Activated T-cell treated with anti-CD3 and anti-CD28 coated beads, Interleukin-2, amount 50 U/mL, for 24 hours (primary cell): ENCODE measurements at places on chromosomes 7 and 10.

DNA sequence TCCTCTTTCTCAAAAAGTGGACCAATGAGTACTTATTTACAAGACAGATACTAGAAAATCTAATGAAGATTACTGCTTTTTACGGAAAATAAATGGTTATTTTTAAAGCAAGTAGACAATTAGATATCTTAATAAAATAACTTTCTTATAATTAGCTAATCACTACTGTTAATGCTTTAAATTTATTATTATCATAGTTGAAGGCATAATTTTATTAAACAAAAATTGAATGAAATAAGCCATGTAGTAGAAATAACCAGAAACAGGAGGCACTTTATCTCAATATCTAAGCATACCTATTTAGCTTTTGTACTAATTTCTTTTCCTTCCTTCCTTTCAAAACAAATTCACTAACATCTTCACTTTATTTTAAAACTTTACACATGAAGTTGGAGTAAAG lies 134.9 kb downstream of the CHCHD3 start:
- no peak for DNase-seq
- no peak overlapping the region for H3K4me3 ChIP-seq
- H3K27me3 ChIP-seq, result no peaks in the 10 kb centered on the region
- H3K27ac ChIP-seq, result no peak overlapping the region
- H3K36me3 ChIP-seq, result peaks cover 31% of the 10 kb centered on the region

- H3K4me1 ChIP-seq, result peaks cover 47% of the 10 kb centered on the region
- peaks cover 6% of the 10 kb centered on the region for H3K36me3 ChIP-seq
- H3K27me3 ChIP-seq, result peaks cover 7% of the 10 kb centered on the region
- H3K4me3 ChIP-seq, result peak overlapping the region; percentile 92
Observed at GRCh38 chr10:12350167-12350872, 973 bp downstream of the CAMK1D start.

DNA sequence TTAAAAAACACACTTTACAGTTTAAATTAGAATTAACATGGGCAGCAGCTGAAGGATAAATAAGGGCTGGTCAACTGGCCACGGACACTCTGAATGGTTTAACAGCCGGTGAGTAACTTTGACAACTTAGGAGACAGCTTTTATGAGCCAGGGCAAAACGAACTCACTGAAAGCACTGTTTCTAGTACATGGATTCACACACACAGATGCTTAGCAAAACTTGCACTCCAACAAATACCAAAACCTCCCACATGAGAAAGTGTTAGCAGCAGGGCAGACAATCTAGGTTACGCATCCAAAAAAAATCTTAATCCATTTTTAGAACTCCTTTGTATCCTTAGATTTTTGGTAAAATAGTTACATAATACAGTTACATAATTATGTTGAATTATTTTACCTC lies 486.4 kb downstream of the PHTF2 start:
- no peaks in the 10 kb centered on the region for H3K36me3 ChIP-seq
- H3K27ac ChIP-seq, result no peak overlapping the region
- DNase-seq, result no peak
- peaks cover 3% of the 10 kb centered on the region for H3K27me3 ChIP-seq

GRCh38 chr10:132401401-132402118 lies 4.6 kb downstream of the PWWP2B start:
- no peak for DNase-seq
- H3K36me3 ChIP-seq, result peaks cover 9% of the 10 kb centered on the region
- H3K27me3 ChIP-seq, result no peaks in the 10 kb centered on the region

- no peaks in the 10 kb centered on the region for H3K36me3 ChIP-seq
- no peak for DNase-seq
- H3K4me3 ChIP-seq, result no peak overlapping the region
- H3K27ac ChIP-seq, result no peak overlapping the region
- no peaks in the 10 kb centered on the region for H3K4me1 ChIP-seq
- H3K27me3 ChIP-seq, result peaks cover 4% of the 10 kb centered on the region
Observed at GRCh38 chr10:84587789-84588188, 259.4 kb downstream of the CCSER2 start.

DNA sequence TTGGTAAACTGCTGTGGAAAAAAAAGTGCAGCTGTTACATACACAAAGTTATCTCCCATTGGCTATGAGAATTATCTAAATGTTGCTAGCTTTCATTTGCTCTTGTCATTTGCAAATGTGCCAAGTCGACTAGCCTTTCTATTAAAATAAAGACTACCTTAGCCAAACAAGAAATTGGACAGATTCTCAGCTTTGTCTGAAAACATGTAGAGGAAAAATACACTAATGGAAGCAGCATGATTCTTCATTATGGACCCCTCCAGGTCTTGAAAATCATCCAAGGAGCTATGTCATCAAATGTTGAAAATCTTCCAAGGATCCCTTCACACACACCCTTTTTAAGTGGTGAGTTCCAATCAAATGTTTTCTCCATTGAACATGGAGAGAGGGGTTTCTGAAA lies 237.7 kb downstream of the ETV1 start:
- H3K27ac ChIP-seq, result no peak overlapping the region
- no peak overlapping the region for H3K4me3 ChIP-seq
- DNase-seq, result no peak
- H3K4me1 ChIP-seq, result no peaks in the 10 kb centered on the region
- no peaks in the 10 kb centered on the region for H3K27me3 ChIP-seq

DNA sequence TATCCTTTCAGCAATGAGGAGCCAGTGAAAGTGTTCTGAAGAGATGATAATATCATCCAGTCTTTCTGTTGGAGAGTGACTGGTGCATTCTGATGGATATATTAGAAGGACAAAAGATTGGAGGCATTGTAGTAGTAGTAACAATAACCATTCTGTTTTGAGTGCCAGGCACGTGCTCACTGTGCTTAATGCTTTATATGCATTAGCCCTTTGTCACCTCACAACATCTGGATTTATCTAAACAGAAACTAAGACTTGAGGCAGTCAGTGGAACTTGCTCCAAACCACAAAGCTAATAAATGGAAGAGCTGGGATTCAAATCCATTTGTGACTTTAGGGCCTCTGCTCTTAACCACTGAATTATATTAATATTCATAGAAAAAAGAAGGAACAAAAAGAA lies 84.5 kb upstream of the OIT3 start:
- no peak overlapping the region for H3K27ac ChIP-seq
- DNase-seq, result no peak
- no peak overlapping the region for H3K4me3 ChIP-seq
- no peaks in the 10 kb centered on the region for H3K4me1 ChIP-seq
- no peaks in the 10 kb centered on the region for H3K36me3 ChIP-seq
- H3K27me3 ChIP-seq, result no peaks in the 10 kb centered on the region

DNA sequence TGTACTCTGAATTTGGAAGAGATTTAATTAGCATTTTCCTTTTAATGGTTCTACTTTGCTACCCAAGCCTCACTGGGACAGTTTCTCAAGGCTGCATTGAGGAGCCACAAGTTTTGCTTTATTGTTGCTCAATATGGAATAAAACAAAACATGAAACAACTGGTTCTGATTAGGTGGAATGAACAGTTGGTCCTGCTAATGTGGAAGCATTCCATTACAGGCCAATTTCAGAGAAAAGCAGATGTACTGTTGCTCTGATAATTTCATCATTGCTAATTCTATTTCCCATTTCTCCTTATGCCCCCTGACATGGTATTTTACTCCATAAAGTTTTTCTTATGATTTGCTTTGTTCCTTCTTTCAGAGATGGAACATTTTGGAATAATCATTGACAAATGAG lies 66.0 kb upstream of the PAPSS2 start:
- no peaks in the 10 kb centered on the region for H3K36me3 ChIP-seq
- H3K4me3 ChIP-seq, result no peak overlapping the region
- no peak overlapping the region for H3K27ac ChIP-seq

GRCh38 chr7:5218564-5219360 lies 28.7 kb downstream of the WIPI2 start:
- H3K27ac ChIP-seq, result peak overlapping the region; percentile 71
- H3K36me3 ChIP-seq, result peaks cover 97% of the 10 kb centered on the region
- H3K4me3 ChIP-seq, result no peak overlapping the region
- H3K27me3 ChIP-seq, result no peaks in the 10 kb centered on the region
- no peak for DNase-seq

DNA sequence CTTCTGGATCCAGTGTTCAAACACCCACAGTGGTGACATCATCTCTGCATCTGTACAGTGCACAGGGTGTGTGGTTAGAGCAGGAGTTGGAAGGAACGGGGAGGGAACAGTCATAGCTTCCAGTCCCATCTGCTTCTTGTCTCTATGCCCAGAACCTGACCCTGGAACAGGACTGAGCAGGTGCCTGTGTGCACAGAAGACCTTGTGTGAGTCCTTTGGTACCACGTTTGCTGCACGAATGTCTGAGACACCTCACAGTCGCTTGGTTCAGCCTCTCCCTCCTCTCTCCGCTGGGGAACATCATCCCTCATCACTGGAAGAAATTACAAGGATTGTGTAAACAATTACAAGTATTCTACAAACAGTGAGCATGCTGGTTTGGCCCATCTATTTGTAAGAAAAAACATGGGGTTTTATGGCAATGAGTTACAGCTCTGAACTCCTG lies 243.0 kb upstream of the KLF6 start:
- no peak overlapping the region for H3K27ac ChIP-seq
- H3K27me3 ChIP-seq, result no peaks in the 10 kb centered on the region
- no peak overlapping the region for H3K4me3 ChIP-seq
- no peaks in the 10 kb centered on the region for H3K36me3 ChIP-seq

- H3K4me1 ChIP-seq, result no peaks in the 10 kb centered on the region
- H3K4me3 ChIP-seq, result no peak overlapping the region
- DNase-seq, result no peak
- no peak overlapping the region for H3K27ac ChIP-seq
Observed at GRCh38 chr7:101678658-101679057, 49.6 kb upstream of the MYL10 start.

DNA sequence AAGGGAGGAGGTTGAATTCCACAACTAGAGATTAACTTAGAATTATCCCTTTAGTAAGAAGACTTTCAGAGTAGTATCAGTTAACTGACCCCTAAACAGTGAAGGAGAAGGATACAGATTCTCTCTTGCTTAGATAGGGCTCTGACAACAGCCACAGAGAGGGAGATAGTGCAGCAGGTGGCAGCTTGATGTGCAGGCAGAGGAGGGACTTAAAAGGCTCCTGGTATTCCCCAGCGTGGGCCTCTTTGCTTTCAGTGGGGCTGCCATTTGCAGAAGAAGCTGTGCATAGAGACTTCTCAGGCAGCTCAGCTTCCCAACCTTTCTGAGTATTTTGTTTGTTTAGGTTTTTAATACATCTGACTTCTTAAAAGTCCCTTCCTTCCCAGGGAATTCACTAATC lies 16.0 kb downstream of the FZD1 start:
- no peak overlapping the region for H3K4me3 ChIP-seq
- no peaks in the 10 kb centered on the region for H3K36me3 ChIP-seq
- H3K27ac ChIP-seq, result no peak overlapping the region
- no peak for DNase-seq
- H3K27me3 ChIP-seq, result peaks cover 11% of the 10 kb centered on the region

GRCh38 chr7:17620566-17620965 lies 319.7 kb downstream of the SNX13 start:
- peaks cover 2% of the 10 kb centered on the region for H3K27me3 ChIP-seq
- no peak overlapping the region for H3K4me3 ChIP-seq
- H3K36me3 ChIP-seq, result no peaks in the 10 kb centered on the region
- H3K27ac ChIP-seq, result no peak overlapping the region
- H3K4me1 ChIP-seq, result no peaks in the 10 kb centered on the region

DNA sequence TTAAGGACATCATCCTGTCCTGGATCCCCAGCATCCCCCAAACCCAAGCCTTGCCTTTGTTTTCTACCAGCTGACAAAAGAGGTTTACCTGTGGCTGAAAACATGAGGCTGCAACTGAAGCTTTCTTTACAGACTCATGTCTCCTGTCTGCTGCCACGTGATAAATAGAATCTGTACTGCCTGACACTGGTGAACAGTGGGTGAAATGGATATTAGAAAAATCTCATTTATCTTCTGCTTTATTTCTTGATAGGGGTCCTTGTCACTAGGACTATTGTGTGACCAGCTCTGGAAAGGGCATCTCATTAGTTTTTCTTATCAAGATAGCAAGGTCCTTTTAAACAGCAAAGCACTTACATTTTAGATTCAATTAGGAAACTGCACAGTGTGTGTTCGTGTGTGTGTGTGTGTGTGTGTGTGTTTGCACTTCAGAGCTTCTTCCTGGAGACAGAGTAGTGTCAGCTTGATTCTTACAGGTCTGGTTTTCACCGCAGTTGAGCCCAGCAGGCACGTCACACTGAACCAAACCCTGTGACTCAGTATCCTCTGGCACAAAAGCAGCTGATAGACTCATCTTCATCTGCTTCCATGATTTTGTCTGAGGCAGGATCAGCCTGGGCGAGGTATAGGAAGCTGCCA lies 373.5 kb upstream of the CELF2 start:
- H3K4me3 ChIP-seq, result no peak overlapping the region
- H3K36me3 ChIP-seq, result no peaks in the 10 kb centered on the region
- H3K27me3 ChIP-seq, result peaks cover 53% of the 10 kb centered on the region
- no peak for DNase-seq
- no peak overlapping the region for H3K27ac ChIP-seq
- H3K4me1 ChIP-seq, result no peaks in the 10 kb centered on the region

DNA sequence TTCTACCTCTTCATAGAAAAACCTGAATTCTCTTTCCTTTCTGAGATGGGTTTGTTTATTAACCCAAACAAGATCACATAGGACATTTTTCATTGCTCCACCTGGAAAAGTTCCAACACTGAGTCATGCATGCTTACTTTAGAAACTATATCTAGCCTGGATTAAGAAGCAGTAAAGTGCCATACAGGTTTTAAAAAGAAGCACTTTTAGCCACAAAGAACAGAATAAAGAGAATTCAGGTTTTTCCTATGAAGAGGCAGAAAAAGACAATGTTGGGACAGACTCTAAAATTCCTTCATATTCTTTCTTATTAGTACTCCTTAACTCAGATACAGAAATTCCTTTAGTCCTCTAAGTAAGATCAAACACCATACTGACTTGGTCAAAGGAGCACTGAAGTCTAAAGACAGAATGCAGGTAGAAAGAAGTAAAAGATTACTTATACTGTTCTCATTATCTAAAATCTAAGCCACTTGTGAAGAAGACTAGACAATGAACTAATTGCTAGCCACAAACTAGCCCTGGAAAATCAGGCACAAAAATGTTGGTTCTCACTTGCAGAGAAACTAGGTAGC lies 241.3 kb downstream of the ANK3 start:
- H3K36me3 ChIP-seq, result peaks cover 52% of the 10 kb centered on the region
- DNase-seq, result no peak
- H3K27me3 ChIP-seq, result no peaks in the 10 kb centered on the region
- H3K27ac ChIP-seq, result no peak overlapping the region

DNA sequence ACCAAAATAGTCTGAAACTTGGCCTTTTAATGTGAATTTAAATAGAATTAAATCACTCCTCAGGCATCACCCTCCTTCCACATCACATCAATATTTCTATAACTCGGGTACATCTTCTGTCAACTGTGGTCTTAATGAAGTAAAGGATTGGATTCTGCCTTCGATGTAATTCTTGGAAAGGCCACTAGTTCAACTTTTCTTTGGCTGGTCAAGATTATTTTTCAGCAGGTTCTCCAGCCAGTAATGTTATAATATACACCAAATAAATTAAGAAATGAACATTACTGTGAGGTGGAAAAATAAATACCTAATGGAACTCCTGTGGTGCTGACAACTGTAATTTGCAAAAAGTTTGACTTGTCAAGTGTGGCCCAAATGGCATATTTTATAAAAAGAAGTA lies 9.7 kb upstream of the SLC16A9 start:
- no peak overlapping the region for H3K27ac ChIP-seq
- no peak for DNase-seq
- H3K4me1 ChIP-seq, result no peaks in the 10 kb centered on the region
- no peak overlapping the region for H3K4me3 ChIP-seq
- H3K27me3 ChIP-seq, result peaks cover 15% of the 10 kb centered on the region
